Tibial nerve (tissue), 4 donors: ENCODE measurements at places on chromosomes 13 and 19.

- DNase-seq: no peak
These were observed 199.3 kb downstream of the RFC3 start for GRCh38 chr13:34017231-34017630.

- no peak for DNase-seq
These were observed at the start of gene ETFB for GRCh38 chr19:51365965-51366388. Gene ETFB (minus strand): TSS chr19:51366388. CDS start chr19:51366326, 62 bp downstream.

DNA sequence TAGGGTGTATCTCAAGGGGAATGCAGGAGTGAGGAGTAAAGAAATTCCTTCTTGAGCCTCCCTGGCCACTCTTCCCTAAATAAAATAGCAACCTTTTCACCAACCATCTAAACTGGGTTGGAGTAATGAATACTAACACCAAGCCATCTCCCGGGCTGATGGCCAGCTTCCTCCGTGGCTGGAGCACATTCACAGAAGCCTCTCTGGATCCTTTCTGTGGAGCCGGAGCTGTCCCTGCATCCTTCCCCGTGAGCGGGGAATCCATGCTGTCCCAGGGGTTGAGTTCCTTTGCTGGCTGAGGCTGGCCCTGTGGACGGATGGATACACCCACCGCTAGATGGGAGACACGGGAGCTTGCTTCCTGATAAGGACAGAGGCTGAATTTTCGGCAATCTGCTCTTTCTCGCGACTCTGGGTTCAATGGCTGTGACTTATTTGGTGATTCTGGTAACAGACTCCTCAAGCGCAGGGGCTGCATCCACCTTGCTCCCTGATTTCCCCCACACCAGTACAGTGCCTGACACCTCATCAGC lies 370.3 kb downstream of the ZNF536 start:
- no peak for DNase-seq

DNA sequence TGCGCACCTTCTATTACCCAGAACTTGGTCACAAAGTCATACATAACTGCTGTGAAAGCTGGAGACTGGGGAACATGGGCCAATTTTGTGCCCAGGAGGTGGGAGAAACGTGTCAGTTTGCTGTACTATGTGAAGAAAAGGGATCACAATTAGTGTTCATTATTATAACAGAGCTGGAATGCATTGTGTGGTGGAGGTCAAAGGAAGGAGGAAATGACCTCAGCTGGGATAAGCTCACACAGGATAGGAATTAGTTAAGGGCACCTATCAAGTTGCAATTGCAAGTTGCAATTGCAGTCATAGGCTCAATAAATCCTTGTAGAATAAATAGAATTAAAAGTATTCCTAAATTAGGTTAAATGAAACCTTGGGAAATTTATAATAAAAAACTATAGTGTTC lies 103.9 kb upstream of the OBI1 start:
- no peak for DNase-seq

DNA sequence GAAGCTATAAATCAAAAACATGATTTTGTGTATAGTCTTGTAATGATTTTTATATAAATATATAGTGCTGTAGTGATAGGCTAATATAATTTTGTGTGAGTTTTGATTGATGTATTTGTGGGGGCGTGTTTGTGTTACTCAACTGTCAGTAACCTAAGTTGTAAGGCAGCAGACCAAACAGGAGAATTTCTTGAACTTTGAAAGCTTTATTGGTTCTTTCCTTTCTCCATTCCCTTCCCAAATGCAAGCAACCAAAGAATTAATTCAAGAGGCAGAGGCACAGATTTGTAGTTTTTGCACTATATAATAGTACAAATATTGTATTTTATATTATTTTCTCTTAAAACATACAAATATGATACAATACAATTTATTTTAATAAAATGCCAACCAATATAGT lies 109.6 kb downstream of the FLT1 start:
- DNase-seq: no peak

- DNase-seq: no peak
These were observed 2.7 kb upstream of the MADCAM1 start for GRCh38 chr19:493391-494170.
